ENCODE measurements at places on chromosomes 13 and 19.
A peak's percentile ranks its signal among the peaks of the same experiment; 100 is the strongest.

DNA sequence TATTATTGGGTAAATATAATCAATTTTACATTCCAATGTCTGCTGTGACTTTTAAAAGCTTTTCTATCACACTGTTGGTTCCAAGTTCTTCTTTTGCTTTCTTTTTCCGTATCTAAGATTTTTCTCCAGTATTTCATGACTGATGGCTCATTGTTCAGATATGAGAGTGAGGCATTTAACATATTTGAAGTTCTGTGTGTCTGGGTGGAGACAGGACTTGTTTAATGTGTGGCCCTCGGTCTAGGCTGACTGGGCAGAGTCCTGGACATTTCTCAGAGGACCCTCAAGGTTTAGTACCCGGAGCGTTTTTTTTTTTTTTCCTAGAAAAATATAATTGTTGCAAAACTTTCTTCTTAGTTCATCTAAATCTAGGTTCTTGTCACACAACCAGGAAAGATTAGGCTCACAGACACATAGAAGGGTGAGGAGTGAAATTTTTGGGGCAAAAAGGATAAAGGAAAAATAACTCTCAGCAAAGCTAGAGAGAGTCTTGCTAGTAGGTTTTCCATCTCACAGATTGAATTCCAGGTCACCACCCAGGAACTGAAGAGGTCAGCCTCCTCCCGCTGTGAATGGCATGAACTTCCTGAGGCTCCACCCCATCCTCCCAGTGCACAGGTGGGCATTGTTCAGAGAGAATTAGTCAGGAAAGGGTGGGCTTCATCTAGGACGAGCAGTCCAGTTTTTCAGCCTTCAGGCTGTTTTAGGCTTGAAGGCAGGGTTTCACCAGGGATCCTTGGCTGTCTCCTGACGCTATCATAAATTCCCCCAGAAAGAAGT lies 1002.4 kb upstream of the PCDH9 start:
- no peak for DNase-seq

GRCh38 chr13:29654843-29655547 lies 59.5 kb upstream of the SLC7A1 start:
- no peak for DNase-seq

DNA sequence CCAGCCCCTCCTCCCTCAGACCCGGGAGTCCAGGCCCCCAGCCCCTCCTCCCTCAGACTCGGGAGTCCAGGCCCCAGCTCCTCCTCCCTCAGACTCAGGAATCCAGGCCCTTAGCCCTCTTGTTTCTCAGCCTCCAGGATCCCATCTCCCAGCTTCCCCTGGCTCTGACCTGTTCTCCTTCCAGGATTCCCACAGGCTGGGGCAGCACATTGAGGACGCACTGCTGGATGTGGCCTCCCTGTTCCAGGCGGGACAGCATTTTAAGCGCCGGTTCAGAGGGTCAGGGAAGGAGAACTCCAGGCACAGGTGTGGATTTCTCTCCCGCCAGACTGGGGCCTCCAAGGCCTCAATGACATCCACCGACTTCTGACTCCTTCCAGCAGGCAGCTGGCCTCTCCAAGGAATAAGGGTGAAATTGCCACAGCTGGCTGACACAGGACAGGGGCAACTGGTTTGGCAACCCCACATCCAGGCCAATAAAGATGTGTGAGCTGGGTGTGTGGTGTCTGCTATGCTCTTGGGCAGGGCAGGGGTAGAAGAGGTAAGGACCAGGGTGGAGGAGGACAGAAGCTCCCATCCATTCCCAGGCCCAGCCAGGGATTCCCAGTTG lies 22.4 kb downstream of the CPT1C start:
- no peak for DNase-seq

- DNase-seq, result no peak
Measured at GRCh38 chr13:51342706-51343105, 3.2 kb downstream of the SERPINE3 start.

DNA sequence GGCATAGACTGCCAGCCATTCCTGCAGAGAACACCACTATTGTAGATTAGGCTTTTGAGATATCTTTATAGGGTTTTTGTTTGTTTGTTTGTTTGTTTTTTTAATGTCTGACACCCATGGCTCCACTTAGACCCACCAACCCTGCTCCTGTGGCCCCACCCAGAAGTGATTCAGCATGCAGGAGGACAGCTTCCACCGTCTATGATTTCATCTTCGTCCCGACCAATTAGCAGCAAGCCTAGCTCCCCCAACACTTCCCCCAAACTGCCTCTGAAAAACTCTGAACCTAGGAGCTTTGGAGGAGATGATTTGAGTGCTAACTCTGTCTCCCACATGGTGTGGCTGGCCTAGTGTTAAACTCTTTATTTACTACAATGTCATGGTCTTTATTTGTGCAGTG lies 108.3 kb upstream of the RXFP2 start:
- no peak for DNase-seq

DNA sequence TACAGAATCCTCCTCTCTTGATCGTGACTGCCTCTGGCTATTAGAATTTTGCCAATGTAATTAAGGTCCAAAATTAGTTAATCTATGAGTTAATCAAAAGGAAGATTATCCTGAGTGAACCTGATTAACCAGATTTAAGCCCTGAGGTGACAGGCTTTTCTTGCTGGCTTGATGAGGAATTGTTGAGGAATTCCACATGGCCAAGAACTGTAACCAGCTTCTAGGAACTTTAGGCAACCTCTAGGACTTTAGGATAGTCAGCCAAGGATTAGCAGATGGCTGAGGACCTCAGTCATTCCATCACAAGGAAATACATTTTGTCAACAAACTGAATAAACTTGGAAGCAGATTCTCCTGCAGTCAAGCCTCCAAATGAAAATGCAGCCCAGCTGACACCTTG lies 84.8 kb downstream of the STOML3 start:
- DNase-seq, result no peak

DNA sequence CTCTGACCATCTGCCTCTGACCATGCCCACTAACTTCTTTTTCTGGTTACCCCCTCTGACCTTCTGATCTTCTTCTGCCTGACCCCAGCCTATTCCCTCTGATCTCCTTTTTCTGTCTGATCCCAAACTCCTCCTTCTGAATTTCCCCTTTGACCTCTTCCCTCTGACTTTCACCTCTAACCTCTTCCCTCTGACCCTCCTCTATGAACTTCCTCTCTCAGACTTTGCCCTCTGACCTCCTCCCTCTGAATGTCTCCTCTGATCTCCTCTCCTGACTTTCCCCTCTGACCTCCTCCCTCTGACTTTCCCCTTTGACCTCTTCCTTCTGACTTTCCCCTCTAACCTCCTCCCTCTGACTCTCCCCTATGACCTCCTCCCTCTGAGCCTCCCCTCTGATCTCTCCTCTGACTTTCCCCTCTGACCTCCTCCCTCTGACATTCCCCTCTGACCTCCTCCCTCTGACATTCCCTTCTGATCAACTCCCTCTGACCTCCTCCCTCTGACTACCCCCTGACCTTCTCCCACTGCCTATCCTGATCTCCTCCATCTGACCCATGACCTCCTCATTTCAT lies 3.5 kb downstream of the COL5A3 start:
- no peak for DNase-seq

DNA sequence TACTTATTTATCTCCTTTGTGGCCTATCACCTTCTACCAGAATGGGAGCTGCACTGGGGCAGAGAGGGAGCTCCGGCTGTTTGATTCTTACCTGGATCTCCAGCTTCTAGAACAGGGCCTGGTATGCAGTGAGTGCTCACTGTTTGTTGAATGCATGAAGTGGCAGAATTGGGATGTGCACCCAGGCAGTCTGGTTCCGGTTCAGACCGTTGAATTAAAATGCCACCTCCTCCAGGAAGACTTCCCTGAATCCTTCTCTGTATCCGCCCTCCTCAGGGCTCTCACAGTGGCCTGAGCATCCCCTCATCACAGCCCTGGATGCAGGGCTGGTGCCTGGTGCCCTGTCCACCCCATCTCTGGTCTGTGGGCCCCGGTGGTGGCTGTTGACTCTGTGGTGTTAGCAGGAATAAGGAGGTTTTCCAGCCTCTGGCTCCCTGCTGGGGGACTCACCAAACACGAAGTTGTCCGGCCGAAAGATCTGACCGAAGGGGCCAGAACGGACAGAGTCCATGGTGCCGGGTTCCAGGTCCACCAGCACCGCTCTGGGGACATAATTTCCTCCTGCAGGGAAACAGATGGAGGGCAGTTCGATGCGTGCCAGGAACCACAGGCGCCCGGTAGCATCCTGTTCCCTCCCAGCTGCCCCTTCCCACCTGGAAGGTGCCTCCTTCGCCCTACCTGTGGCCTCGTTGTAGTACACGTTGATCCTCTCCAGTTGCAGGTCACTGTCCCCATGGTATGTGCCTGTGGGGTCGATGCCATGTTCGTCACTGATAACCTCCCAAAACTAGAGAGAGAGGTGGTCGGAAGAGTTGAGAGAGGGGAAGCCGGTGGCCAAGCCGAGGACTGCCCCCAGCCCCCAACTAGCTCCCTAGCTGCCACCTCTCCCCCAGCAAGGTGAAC lies 1.0 kb downstream of the TUBB4A start:
- no peak for DNase-seq

- DNase-seq, result no peak
Measured at GRCh38 chr19:5343848-5344247, 3.2 kb upstream of the PTPRS start.

- no peak for DNase-seq
Measured at GRCh38 chr13:51147732-51148131, 36.7 kb upstream of the C13orf42 start.

DNA sequence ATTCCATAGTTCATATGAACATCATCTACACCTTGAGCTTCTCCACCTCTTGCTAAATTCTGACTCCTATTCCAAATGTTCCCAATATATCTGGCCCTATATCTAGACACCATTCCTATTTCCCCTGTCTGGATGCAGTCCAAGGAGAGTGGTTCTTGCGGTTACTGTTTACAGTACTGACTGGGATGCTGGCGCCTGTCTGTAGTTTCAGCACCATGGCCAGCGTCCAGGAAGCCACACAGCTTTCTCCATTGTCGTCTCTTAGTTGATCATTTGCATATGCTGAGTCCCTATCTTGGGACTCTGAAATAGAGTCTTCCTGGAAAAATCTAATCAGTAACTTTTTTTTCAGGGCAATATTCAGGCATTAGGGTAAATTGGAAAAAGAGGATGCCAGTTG lies 14.9 kb downstream of the LAIR2 start:
- DNase-seq, result peak; percentile 55

DNA sequence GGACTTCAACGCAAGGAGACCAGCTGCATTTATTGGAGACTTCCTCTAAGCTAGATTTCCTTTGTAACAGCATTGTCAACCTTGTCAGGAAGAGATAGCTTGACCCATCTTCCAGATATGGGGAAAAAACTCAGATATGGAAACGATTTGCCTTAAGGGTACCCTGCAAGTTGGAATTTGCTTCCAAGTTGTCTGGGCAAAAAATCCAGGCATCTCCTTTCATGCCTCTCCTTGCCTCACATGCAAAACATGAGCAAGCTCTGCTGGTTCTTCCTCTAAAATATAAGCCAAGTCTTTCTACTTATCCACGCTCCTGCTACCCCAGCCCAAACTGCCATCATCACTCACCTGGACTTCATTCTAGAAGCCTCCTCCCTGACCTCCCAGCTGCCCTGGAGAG lies 6.4 kb upstream of the DNMT1 start:
- no peak for DNase-seq

DNA sequence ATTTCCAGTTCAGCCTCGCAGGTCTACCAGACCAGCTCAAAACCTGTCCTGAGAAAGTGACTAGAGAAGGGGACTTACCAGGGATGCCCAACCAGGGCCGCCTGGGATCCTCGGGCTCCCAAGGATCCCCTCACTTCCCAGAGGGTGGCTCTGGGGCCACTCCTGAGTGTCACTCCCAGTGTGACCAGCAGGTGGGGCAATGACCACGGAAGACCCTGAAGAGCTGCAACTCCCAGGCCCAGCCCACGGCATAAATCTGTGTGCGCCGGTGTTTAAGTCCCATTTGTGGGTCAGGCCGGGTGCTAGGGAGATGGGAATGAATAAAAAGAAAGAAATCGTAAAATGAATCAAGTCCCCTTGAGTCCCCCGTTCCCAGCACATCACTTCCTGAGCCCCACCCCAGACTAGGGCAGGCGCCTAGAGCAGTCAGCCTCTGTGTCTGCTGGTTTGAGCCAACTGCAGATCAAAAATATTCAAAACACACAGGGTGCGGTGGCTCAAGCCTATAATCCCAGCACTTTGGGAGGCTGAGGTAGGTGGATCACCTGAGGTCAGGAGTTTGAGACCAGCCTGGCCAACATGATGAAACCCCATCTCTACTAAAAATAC lies 10.7 kb downstream of the PTGIR start:
- DNase-seq, result no peak

Measured in GM19239 (cell line).